ENCODE measurements at places on chromosomes 3 and 15. TPM values are rescaled to one million over a fixed set of nuclear protein-coding genes. Genes with fewer than 3 reads are reported as not detected.

ABI3BP gene
- 0.24 TPM for total RNA-seq

TMC3 gene
- not detected for total RNA-seq

IQCF6 gene
- total RNA-seq = not detected

DNA sequence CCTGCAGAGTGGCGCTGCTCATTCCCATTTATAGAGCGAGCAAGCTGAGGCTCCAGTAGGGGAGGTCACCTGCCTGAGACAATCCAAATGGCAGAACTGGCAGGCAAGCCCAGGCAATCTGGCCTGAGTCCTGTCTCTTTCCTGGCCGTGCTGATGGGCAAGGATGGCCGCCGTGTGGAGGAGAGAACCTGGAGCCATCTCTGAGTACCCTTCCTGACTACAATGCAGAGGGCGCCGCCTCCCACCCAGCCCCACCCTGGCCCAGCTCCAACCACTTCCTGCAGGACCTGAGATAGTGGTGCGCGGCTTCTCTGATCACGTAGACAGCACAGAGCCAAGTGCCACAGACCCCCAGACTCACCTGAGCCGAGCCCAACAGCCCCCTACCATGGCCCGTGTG, 7.0 kb downstream of the TLR9 start:
- DNase-seq = peak; percentile 52

DNA sequence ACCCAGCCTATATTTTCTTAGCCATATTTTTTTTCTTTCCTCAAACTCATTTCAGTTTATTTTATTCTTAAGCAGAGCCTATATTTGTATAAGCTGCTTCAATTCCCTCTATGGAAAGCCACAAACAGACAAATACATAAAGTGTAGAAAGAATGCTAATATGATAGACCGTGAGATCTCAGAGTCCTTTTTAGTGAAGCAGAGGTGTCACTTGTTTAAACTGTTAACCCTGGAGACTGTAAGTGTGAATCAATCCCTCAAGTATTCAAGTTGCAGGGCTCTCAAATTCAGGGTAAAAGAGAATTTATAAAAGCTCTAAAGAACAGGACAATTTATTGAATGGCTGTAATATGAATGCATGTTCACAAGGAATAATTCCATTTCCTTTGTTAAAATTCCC, 72.2 kb upstream of the BHLHE40 start:
- no peak for DNase-seq

GRCh38 chr3:35651851-35652250, 12.5 kb downstream of the ARPP21 start:
- no peak for DNase-seq
